ENCODE measurements at places on chromosomes 1 and 21.

DNA sequence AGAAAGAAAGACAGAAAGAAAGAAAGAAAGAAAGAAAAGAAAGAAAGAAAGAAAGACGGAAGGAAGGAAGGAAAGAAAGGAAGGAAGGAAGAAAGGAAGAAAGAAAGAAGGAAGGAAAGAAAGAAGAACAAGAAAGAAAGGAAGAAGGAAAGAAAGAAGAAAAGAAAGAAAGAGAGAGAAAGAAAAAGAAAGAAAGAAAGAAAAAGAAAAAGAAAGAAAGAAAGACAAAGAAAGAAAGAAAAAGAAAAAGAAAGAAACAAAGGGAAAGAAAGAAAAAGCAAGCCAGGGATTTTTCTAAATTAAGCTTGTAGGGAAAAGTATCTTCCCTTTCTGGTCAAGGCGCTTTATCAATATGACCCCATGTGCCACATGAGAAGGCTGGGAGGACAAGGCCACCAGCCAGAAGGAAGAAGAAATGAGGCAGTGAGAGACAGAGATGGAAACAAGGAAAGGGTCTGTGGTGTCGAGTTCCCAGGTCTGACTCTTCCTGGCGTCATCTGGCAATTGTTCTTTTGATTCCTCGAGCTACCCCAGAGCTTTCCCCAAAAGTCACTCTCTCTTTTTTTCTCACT, 88.4 kb upstream of the LPGAT1 start:
- DNase-seq, result no peak

DNA sequence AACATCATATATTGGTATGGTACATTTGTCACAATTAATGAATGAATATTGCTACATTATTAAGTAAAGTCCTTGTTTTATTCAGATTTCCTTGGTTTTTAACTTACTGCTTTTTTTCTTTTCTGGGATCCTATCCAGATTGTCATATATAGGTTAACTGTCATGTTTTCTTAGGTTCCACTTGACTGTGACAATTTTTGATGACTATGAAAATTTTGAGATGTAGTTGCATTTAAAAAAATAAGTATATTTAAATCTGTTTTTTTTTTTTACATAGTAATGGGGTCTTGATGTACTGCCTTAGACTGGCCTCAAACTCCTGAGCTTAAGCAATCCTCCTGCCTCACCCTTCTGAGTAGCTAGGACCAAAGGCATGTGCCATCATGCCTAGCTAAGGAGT, 76.8 kb downstream of the ATP6V1G3 start:
- no peak for DNase-seq

DNA sequence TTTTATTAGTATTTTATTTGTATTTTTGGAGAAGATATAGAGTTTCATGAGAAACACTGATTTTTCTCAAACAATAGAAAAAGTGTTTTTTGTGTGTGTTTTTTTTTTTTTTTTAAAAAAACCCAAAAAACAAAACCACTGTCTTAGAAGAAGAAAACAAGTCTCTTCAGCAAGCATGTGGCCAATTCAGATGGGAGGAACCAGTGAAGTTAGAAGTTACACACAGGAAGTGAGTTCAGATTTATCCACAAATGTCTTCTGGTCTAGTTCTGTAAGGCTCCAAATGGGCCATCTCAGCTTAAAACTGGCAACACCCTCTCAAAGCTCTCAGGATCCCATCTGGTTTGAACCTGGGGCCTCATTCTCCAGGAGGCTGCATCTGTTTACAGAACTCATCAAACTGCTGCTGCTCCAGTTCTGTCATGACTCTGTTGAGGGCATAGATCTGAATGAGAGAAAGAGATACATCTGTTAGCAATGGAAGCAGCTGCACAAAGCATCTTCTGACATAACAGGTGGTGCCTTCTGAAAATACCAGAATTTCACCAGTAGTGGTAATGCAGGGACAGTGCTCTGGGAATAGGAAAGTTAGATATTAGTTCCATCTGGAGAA, 9.8 kb upstream of the ERMAP start:
- DNase-seq, result no peak

DNA sequence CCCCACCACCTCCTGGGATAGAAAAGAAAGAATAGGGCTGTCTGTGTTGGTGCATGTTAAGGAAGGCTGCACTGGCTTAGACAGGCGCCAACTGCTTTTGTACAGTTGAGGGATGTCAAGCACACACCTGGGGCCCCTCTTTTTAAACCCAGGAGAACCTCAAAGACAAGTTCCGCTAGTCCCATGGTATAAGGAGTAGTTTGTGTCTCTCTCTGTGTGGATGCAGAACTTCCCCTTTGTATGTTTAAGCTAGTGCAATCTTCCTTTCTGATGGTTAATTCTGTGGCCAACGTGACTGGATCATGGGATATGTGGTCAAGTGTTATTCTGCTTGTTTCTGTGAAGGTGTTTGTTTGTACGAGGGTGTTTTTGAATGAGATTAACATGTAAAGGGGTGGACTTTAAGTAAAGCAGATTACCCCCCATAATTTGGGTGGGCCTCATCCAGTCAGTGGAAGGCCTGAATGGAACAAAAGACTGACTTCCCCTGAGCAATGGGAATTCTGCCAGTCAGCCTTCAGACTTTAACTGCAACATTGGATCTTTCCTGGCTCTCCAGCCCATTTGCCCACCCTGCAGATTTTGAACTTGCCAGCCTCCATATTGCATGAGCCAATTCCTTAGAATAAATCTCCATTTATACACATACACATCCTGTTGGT, 9.5 kb upstream of the DUSP10 start:
- DNase-seq, result peak; percentile 68

DNA sequence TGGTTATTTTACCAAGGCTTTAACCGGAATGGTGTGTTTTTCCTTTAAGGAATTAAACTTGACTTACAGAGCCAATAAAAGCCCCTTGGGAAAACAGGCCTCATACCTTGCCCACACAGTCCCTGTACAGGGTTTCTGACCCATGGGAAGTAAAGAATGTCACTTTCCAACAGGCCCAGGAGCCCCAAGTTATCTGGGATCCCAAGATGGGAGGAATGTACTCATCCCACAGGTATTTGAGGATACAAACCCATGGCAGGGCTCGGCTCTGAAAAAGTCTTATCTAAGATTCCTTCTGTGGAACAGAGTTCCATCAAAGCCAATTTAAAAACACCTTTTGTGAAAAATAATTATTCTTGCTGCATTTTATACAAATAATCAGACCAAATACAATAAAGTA, 15.3 kb upstream of the COX20 start:
- no peak for DNase-seq

- peak; percentile 10 for DNase-seq
Observed at GRCh38 chr1:33468531-33468930, 3.9 kb upstream of the ZSCAN20 start.

- no peak for DNase-seq
Observed at GRCh38 chr1:67264152-67264551, 43.5 kb upstream of the IL12RB2 start.

- DNase-seq, result no peak
Observed at GRCh38 chr1:93804412-93804811, 74.6 kb downstream of the DNTTIP2 start.

- DNase-seq, result no peak
Observed at GRCh38 chr1:167532964-167533824, 14.9 kb upstream of the CD247 start.

GRCh38 chr1:89260042-89260441, 12.6 kb downstream of the GBP5 start:
- no peak for DNase-seq
